ENCODE measurements at places on chromosomes 5 and 9. TPM values are rescaled to one million over a fixed set of nuclear protein-coding genes. Genes with fewer than 3 reads are reported as not detected.

DNA sequence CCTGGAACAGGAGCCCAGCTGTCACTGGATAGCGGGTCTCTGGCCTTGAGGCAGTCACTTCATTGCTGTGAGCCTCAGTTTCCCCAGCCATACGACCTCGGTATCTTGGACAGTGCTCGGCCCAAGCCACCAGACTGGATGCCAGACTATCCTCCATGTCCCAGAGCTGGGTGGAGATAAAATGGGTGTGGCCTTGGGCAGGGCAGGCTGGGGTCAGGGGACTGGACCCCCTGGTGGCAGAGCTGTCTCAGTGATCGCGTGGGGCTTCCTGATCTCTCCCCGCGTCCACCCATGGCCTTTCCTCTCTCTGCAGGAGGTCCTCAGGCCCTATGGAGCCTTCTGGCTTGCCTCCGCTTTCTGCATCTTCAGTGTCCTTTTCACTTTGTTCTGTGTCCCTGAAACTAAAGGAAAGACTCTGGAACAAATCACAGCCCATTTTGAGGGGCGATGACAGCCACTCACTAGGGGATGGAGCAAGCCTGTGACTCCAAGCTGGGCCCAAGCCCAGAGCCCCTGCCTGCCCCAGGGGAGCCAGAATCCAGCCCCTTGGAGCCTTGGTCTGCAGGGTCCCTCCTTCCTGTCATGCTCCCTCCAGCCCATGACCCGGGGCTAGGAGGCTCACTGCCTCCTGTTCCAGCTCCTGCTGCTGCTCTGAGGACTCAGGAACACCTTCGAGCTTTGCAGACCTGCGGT is 10.0 kb downstream of the SLC2A8 start:
- no peaks in the 10 kb centered on the region for H3K27me3 ChIP-seq
- H3K36me3 ChIP-seq: peaks cover 39% of the 10 kb centered on the region
- no peak for DNase-seq

GRCh38 chr5:171093598-171093997 is 215.4 kb upstream of the TLX3 start:
- no peak for DNase-seq
- H3K27me3 ChIP-seq: no peaks in the 10 kb centered on the region
- no peaks in the 10 kb centered on the region for H3K4me1 ChIP-seq
- H3K27ac ChIP-seq: no peak overlapping the region

DNA sequence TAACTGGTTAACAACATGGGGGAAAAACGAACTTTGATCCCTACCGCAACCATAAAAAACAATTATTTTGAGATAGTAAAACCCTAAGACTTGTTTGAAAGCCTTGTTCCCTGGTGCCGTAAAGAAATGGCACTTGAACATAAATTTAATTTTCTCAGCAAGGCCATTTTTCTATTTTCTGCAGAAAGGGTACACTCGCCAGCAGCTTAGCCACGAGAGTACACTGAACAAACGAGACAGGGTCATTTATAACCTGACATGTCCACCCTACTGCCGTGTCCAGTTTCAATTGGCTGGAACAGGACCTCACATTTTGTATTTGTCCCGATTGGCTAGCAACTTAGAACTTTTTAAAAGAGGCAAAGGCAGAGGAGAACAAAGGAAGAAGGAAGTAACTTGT is 26.8 kb downstream of the FBXW11 start:
- H3K27ac ChIP-seq: no peak overlapping the region
- H3K4me3 ChIP-seq: no peak overlapping the region
- H3K27me3 ChIP-seq: no peaks in the 10 kb centered on the region
- no peaks in the 10 kb centered on the region for H3K36me3 ChIP-seq

GRCh38 chr5:111537141-111538024 is 25.0 kb upstream of the STARD4 start:
- no peak overlapping the region for H3K4me3 ChIP-seq
- H3K27me3 ChIP-seq: no peaks in the 10 kb centered on the region
- H3K36me3 ChIP-seq: no peaks in the 10 kb centered on the region
- no peak for DNase-seq
- no peaks in the 10 kb centered on the region for H3K4me1 ChIP-seq

- DNase-seq: no peak
- H3K36me3 ChIP-seq: no peaks in the 10 kb centered on the region
- no peaks in the 10 kb centered on the region for H3K27me3 ChIP-seq
- no peak overlapping the region for H3K4me3 ChIP-seq
Measured at GRCh38 chr5:9419794-9420193, 126.1 kb downstream of the SEMA5A start.

RARS1 gene
- 50.1 TPM for total RNA-seq

ADAMTS2 gene
- 3.8 TPM for total RNA-seq

ADAMTS12 gene
- 0.49 TPM for total RNA-seq
